ENCODE measurements at places on chromosomes 12 and 14.

DNA sequence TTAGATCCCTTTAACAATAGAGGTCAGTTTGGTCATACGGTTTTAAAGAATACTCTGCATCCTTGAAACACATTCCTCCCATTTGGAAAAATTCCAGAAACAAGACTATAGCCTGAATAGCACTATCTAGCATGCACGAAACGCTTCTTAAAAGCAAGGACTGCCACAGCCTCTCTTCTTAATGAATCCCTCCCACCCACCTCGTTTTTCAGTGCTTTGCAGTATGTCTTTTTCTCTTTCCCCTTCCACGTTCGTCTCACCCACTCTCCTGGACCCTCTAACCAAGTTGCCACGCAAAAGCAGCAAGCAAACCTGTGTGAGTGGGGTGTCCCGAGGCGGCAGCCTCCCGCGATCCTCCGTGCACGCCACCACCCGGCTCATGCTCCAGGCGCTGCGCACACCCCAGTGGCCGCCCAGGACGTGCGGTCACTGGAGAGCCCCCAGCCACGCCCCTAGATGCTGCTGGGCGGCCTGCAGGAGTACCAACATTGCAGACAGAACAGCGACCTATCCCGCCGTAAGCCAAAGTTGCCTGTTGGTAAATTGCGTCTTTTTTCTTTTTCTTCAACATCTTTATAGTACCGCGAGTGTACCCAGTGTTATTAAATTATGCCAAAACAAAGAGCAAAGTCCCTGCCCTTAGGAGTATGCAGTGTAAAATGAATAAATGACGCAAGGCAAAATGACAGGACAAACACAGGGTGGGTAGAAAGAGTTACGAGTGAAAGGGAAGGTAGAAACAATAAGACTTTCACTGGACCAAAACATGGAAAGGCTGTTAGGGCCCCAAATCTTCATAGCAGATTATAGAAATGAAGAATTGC lies at the start of gene SLC38A4:
TSS of gene SLC38A4 (minus strand) at position 407 of the 824 bp plus-strand sequence. CDS start 32,926 bp downstream, outside the sequence.
- DNase-seq: peak; percentile 70

GRCh38 chr12:116862167-116862566 lies 19.1 kb downstream of the HRK start:
- DNase-seq: no peak

GRCh38 chr14:92456215-92457015 lies 57.2 kb upstream of the RIN3 start:
- peak; percentile 61 for DNase-seq

DNA sequence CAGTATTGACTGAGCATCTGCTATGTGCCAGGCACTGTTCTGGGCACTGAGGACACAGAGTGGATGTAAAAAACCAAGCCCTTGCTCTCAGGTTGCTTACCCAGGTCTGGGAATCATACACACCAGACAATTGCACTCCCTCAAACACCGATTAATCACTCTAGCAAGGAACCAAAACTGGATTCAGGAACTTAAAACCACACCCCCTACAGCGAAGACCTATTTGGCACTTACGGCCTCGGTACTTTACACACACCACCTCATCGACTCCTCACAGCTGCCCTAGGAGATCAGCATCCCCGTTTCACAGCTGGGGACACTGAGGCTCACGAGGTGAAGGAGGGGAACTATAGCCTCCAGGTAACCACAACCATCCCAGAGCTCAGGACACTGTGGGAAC lies 1.6 kb downstream of the GLTP start:
- DNase-seq: no peak

DNA sequence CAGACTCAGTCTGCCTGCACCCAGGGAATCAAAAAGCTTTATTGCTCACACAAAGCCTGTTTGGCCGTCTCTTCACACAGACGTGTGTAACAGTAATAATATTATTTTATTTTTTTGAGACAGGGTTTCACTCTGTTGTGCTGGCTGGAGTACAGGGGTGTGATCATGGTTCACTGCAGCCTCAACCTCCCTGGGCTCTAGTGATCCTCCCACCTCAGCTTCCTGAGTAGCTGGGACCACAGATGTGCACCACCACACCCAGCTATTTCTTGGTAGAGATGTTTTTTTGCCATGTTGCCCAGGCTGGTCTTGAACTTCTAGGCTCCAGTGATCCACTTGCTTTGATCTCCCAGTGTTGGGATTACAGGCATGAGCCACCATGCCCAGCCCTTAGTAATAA lies 88.4 kb upstream of the DCD start:
- DNase-seq: no peak

GRCh38 chr12:109880043-109880931 lies at the start of gene GLTP:
TSS of gene GLTP (minus strand) at chr12:109880541. CDS start at chr12:109880374, 167 bp downstream.
- peak; percentile 90 for DNase-seq

DNA sequence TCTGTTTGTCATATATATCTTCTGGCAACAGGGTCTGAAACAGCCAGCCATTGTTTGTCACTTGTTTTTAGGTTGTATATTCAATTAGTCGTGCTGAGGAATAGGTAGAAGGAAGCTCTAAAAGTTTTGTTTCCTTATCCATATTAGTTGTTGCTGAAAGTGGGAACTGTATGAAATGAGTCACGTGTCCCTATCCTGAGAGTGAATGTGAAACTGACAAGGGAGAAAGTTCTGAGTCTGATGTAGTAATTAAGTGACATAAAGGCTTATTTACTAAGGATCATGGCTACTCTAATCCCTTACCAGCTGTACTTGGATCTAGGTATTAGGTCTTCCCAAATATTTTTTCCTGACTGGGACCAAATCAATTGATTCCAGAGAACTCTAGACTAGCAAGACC lies 16.4 kb downstream of the FAM234B start:
- no peak for DNase-seq

- no peak for DNase-seq
These were observed 32.7 kb downstream of the NT5DC3 start for GRCh38 chr12:103808239-103808880.

DNA sequence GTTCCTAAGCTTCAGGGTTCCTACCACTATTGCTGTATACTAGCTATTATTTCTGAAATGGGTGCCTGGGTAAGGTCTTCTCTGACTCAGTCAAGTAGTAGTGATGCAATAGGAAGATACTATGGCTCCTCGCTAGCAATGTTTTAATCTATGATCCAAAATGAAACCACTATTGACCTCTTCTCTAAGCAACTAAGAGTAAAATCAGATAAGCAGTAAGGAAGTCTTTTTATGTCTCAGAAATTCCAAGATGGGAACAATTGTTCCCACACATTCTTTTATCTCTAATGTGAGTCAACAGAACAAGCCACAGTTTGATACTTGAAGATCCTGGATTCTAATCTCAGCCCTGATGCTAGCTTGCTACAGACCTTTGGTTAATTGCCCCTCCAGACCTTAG lies 45.1 kb downstream of the AREL1 start:
- DNase-seq: no peak

GRCh38 chr14:31465111-31465510 lies 7.8 kb upstream of the DTD2 start:
- no peak for DNase-seq

DNA sequence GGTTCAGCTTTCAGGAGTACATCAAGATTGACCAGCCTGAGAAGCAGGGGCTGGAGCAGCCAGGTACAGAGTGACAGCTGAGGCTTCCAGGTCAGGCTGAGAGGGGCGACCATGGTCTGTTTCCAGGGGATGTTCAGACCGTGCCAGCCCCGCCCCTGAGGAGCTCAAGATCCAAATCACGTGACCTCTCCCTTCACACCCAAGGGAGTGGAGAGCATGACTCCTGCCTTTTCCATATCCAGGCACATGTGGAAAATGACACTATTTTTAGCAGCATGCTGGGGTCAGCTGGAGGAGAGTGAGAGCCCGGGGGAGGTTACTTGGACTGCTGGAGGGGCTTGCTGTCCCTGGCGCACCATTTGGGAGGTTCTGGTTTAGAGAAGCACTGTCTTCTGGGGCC lies 92.7 kb downstream of the B4GALNT3 start:
- no peak for DNase-seq

DNA sequence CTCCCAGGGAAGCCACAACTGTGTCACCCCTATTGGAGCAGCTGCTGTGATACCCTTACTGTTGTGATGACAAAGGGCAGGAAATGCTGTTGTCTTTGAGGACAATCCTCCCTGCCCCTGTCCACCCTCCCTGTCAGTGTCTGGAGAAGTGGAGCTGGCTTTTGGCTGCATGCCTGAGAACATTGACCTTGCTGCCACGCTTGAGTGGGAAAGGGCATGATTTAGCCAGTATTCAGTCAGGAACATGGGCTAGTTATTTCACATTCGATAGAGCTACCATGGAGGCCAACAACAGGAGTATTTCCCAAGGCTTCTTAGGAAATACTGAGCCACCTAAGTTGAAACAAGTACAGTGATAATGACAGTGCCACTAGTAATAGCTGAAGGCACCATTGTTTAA lies 59.4 kb downstream of the MYRFL start:
- peak; percentile 29 for DNase-seq

DNA sequence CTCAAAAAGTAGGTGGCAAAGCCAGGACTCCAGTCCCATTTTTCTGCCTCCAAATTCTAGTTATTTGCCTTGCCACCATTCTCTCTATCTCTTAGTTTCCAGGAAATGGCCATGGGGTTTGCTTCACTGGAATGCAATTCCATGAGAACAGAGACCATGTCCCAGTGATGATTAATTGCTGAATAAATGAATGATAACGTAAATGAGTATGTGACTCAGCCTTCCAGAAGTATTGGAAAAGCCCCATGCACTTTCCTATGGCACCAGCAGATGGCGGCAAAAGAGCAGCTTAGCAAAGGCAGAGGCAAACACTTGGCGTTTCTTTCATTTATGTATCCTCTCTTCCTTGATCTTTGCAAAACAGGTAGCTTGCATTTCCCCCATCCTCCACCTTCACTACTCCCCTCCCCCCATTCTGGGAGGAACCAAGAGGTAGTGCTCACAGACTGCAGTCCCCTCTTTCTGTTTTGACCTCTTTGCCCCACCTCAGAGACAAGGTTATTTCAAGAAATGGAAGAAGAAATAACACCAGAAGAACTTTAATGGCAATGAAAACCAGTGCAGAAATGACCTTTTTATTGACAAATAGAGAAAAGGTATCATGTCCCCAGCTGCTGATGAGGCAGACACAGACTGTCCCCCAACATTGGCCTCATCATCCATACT lies 21.3 kb downstream of the TBX3 start:
- DNase-seq: peak; percentile 87

DNA sequence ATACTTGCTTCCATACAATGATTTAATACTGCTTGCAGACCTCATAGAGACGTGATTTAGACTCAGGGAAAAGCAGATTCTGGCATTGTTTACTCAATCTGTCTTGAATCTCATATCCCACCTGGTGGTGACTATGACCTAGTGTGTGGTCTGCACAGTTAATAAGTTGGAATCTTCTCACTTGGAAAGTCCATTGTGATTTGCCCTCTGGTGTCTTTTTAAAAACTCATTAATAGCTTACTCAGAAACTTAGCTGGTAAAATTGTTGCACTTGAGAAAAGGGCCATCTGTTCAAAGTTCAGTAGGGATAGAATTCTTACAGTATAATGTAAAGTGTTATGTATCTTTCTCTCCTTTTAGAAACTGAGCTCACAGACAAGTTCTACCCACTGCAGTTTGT lies 106.0 kb downstream of the PELI2 start:
- DNase-seq: no peak

DNA sequence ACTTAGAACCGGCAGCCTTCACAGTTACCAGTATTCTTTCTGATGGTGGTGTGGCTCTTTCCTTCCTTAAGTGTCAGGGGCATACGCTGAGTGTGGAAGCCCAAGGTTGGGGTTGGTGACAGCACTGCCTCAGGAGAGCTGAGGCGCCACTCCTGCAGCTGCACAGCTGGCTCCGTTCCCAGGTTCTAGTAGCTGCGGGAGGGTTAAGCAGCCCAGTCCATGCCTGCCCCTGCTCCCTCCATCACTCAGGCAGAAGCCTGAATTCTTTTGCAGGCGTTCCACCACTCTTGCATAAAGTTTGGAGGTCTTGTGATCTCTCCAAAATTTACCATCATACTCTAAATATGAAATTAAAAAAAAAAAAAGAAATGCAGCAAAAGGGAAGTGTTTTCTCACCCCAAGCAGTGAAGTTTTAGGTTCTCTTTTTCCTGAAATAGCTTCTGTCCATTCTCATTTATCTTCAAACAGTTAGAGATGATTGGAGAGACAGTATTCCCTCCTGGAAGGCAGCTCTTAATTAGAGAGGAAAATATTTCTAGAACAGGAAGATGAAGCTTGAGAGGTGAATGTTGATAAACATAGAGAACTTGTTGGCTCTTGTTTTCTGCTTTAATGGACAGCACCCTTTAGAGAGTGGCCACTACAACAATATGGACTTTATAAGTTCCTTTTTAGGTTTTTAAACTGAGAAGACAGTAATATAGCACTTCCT lies 136.1 kb downstream of the FGD4 start:
- DNase-seq: peak; percentile 18

DNA sequence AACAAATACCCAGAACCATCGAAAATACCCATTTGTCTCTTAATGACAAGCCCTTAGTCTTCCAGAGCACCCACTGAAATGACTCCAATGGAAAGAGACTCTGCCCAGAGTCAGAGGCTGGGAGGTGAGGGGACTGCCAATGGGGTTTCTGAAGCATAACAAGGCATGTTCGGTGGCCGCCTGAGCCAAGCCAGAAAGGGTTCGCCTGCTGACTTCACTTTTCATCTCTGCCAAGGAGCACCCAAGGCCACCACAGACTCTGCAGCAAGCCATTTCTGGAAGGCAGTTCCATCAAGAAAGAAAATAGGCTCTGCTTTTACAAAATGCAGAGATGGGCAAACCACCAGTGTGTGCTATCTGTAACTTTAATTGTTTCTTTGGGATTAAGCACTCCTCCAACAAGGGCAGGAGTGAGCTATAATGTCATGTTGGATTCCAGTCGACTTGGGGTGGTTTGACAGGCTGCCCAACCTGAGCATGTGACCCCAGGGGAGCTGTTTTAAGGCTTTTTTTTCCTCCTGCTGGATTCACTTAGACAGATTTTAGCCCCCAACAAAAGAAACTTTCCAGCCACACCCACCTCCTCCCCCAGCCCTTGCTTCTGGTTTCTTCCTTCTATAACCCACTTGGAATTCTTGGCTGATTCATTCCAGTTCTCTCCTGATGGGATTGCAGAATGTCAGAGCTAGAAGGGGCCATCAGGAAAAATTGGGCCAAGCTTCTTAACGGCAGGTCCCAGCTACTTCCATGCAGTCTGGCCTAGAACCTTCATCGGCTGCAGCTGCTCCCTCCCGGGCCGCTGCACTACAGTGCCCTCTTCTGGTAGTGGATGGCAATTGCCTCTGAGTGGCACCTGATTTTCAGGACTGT lies 24.1 kb downstream of the CKAP4 start:
- DNase-seq: peak; percentile 80

GRCh38 chr12:57182918-57183575 lies 33.5 kb upstream of the NXPH4 start:
- DNase-seq: peak; percentile 86

GRCh38 chr14:70585231-70585630 lies 15.2 kb downstream of the MED6 start:
- DNase-seq: no peak

- DNase-seq: no peak
These were observed 27.2 kb upstream of the PTPRB start for GRCh38 chr12:70664465-70664881.

DNA sequence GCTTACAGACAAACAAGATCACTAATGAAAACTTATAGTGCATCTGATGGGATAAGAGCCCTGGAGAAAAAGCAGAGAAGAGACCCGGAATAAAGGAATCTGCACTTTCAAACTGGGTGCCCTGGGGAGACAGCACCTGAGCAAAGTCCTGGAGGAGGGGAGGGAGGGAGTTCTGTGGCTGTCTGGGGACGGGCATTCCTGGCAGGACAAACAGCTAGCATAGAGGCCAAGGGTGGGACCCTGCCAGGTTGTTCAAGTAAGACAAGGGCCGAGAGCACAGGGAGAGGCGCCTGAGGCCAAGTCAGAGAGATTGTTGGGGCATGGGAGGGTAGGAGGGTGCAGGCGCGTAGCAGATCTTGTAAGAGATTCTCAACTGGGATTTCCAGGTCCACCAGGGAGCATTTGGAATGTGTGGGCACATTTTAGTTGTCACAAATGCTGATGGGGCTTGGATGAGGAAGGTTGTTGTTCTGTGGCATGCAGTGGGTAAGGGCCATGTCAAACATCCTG lies 14.2 kb downstream of the IQSEC3 start:
- DNase-seq: no peak
